ENCODE measurements at places on chromosomes 7 and 10.

- DNase-seq: no peak
Observed at GRCh38 chr10:60955957-60956425, 12.0 kb upstream of the RHOBTB1 start.

- no peak for DNase-seq
Observed at GRCh38 chr10:33160151-33160550, 174.3 kb downstream of the NRP1 start.

DNA sequence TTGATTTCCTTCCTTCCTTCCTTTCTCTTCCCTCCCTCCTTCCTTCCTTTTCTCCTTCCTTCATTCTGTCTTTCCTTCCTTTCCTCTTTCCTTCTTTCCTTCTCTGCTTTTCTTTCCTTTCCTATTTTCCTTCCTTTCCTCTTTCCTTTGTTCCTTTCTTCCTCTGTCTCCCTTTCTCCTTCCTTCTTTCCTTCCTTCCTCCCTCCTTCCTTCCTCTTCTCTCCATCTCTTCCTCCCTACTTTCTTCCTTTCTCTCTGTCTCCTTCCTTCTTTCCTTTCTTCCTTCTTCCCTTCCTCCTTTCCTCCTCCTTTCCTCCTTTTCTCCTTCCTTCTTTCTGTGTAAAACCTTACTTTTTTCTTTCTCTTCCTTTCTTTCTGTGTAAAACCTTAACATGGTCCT is 32.3 kb upstream of the NPTX2 start:
- no peak for DNase-seq

DNA sequence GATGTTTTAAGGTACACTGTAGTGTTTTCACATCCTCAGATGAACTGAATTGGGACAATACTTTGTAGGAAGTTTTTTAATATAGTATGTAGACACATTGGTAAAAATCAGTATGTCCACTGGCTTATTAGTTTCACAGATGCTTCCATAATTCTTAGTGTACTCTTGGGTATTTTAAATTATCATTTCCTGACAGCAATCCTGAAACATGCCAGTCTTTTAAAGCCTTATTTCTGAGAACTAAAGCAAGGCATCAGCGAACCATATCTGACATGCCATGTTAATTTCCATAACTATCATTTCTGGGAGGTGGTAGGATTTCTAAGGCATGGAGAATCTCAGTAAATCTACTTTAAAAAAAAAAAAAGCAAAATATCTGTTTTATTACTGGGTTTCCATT is 266.4 kb downstream of the ADK start:
- DNase-seq: no peak

DNA sequence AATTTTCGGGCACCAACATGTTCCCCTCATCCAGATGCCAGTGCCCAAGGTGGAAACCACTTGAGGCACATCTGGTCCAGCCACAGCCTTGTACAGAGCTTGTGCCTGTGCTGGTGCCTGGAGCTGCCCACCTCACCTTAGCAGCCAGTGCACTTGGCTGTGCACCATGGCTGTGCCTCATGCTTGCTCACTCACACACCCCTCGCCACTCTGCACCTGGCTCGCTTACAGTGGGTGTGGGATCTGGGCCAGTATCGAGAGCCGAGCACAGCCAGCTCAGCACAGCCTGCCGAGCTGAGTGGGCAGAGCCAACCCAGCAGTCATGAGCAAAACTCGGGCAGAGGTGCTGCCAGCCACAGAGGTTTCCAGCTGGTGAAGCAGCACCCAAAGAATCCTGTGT is 139.9 kb upstream of the NUPR2 start:
- DNase-seq: no peak

All from tibial nerve (tissue), 4 donors.